ENCODE measurements at places on chromosomes 13 and 19.

DNA sequence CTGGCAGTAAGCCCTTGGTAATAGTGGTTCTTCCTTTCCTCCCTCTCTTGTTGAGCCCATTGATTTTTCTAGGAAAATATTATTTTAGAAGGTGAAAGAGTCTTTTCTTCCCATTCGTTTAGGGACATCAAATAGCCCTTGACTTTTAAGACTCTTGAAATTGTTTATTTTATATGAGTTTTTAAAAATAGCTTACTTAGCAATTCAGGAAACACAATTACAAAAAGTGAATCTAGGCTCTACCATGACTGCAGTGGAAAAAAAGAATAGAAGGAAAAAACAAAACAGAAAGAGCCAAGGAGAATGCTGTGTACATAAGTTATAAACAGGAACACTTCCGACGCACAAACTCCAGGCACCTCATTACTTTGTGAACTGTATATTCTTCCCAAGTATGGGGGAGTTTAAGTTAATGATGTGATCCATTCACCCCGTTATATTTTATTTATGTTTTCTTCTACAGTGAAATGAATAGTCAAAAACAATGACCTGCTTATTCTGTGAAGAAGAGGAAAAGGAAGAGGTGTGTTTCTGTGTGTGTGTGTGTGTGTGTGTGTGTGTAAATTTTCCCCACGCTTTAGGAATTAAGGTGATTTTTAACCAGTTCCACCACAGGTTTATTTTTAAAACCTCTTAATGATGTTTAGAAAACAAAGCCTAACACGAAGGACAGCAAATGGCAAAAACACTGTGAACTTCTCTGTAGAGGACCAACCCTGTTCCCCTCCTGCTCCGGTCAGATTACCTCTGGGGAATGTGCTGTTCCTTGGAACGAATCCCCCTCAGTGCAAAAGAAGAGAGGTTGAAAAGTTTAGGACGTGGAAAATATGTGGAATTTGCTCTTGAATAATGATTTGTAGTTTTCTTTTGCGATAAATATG lies 266.3 kb downstream of the KLF5 start:
- DNase-seq: no peak

DNA sequence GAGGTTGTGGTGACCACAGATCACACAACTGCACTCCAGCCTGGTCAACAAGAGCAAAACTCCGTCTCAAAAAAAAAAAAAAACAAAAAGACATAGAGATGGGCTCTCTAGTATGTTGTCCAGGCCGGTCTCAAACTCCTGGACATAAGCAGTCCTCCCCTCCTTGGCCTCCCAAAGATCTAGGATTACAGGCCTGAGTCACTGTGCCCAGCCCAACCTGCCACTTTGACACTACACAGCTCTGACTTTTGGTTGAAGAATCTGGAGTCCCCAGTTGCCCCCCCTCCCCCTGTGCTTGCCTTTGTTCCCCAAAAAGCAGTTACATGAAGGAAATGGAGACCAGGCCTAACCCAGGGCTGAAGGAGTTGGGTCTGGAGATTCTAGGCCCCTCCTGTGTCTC lies 12.9 kb downstream of the CARM1 start:
- no peak for DNase-seq

DNA sequence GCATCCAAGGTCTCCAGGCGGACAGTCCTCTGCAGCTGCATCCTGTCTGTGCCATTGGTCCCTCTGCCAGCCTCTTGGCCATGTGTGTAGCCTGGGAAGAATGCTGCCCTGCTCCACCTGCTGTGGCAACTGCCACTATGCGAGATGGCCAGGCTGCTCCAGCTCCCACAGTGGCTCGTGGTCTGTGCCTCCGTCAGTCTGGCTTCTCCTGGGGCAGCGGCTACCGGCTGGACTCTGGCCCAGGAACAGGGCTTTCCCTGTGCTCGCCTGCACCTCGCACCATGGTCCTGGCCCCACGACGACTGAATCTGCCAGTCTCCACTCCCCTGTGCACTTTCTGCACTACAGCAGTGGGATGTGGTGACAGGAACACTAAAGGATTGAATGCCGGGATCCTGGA lies 26.7 kb upstream of the FFAR2 start:
- DNase-seq: no peak

GRCh38 chr19:35117116-35117515 lies 1.5 kb downstream of the FXYD3 start:
- DNase-seq: no peak

DNA sequence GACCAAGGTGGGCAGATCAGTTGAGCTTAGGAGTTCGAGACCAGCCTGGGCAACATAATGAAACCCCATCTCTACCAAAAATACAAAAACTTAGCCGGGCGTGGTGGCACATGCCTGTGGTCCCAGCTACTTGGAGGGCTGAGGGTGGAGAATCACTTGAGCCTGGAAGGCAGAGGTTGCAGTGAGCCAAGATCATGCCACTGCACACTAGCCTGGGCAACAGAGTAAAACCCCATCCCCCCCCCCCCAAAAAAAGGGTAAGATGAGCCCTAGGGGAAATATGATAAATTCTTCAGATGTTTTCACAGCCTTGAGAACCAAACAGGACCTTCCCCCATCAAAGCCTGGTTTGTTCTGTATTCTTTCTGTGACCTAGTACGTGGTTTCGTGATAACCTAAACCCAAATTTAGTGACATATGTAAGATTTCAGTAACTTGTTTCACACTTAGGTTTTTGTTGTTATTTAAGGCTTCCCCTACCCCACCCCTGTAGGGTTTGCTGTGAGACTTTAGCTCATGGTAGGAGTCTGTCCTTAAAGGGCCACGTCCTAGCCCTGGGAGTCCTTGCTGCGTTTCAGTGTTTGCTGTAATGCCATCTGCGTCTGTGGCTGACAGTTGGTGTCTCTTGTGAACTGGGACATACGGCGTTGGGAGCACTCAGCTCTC lies 49.6 kb downstream of the MYO9B start:
- DNase-seq: no peak

GRCh38 chr13:42649141-42649540 lies 75.2 kb downstream of the TNFSF11 start:
- DNase-seq: no peak

GRCh38 chr19:54426291-54426931 lies 11.1 kb downstream of the TTYH1 start:
- no peak for DNase-seq

- peak; percentile 25 for DNase-seq
These were observed 13.6 kb downstream of the C19orf25 start for GRCh38 chr19:1465191-1466016.

GRCh38 chr19:1540365-1540925 lies 16.6 kb downstream of the PLK5 start:
- no peak for DNase-seq

- DNase-seq: no peak
These were observed 476.8 kb downstream of the DIAPH3 start for GRCh38 chr13:59686798-59687394.

GRCh38 chr19:7637374-7638256 lies 705 bp downstream of the STXBP2 start:
- DNase-seq: peak; percentile 83

- DNase-seq: no peak
These were observed 1233.2 kb downstream of the OLFM4 start for GRCh38 chr13:54261856-54262255.

DNA sequence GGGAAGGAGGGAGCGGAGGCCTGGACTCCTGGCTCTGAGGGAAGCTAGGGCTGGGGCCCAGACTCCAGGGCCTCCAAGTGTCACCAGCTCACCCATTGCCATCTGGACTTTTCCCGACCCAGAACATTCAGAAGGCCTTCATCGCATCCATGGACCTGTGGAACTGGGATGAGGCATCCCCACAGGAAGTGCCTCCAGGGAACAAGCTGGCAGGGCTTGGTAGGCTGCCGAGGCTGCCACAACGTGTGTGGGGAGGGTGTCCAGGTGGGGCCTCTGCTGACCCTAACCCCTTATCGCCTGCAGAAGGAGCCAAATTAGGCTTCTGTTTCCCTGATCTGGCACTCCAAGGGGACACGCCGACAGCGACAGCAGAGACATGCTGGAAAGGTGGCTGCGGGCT lies 767 bp downstream of the ETV2 start:
- no peak for DNase-seq

GRCh38 chr19:48351341-48351752 lies 12.4 kb downstream of the TMEM143 start:
- DNase-seq: peak; percentile 77

- DNase-seq: peak; percentile 13
These were observed 20.9 kb downstream of the COG6 start for GRCh38 chr13:39676315-39676876.

DNA sequence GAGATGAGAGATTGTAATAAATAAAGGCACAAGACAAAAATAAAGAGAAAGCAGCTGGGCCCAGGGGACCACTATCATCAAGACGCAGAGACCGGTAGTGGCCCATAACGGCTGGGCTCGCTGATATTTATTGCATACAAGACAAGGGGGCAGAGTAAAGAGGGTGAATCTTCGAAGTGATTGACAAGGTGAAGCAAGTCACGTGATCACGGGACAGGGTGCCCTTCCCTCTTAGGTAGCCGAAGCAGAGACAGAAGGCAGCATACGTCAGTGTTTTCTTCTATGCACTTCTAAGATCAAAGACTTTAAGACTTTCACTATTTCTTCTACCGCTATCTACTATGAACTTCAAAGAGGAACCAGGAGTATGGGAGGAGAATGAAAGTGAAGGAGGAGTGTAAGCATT lies 4.6 kb upstream of the PRKCG start:
- DNase-seq: no peak

DNA sequence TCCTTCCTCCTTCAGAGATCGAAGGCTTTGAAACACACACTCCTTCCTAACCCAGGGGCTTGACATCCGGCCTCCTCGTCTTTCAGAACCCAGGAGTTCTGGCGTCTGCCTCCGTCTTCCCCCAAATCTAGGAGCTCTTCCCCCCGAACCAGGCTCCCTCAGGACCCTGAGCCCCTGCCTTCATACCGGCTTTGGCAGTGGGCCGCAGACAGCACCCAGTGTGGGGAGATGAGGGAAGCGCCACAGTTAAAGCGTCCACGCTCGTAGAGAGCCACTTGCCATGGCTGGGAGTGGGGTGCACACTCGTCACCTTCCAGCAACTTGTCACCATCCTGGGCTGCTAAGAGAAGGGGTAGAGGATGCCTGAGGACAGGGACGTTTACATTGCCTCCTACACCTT lies 3.9 kb upstream of the KLK1 start:
- DNase-seq: no peak

DNA sequence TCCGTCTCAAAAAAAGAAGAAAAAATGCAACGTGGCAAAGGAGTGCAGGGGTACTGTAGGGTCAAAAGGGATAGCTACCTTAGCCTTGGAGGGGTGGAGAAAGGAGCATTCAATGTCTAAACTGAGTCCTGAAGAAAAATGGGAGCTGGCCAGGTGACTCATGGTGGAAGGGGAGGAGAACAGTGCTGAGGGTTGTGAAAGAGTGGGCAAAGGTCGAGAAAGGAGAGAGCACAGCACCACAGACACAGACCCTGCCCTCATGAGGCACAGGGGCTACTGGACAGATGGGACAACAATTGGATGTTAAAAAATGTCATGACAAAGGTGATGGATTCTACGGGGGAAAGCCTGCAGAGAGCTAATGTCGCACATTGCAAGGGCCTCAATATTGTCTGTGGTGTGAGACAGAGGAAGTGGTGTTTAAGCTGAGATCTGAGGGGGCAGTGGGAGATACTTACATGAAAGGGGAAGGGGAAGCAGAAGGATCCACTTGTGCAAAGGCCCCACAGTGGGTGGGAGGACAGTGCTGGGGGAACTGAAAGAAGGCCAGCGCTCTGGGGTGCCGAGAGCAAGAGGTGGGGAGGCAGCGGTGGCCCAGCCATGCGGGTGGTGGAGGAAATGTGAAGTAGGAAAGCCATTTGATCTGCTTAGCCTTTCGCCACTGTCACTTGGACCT lies 42.9 kb upstream of the URAD start:
- peak; percentile 95 for DNase-seq

GRCh38 chr19:55546011-55546410 lies 668 bp upstream of the SBK3 start:
- no peak for DNase-seq

GRCh38 chr13:42875475-42876269 lies 94.3 kb downstream of the FAM216B start:
- no peak for DNase-seq

DNA sequence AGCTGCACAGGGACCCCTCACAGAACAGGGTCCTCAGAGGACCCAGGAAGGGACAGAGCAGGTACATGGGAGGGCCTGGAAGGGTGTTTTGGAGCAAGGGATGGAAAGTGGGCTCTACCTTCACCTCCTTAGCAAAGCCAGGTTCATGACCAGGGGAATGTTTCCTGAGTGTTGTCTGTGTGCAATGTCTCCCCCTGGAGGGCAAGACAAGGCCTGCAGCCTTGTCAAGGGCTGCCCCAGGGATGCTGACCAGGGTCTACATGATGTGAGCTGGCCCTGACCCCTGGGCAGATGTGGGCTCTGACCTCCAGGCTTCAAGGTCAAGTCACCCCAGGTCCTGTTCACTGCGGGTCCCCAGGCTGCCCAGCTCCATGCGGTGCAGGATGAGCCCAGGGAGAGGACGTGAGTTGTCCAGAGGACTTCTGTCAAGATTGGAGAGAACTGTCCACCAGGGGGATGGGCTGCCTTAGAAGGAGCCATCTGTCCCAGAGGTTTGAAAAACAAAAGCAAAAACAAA lies 1.0 kb upstream of the CEACAM1 start:
- peak; percentile 67 for DNase-seq

GRCh38 chr19:33830264-33830663 lies 33.6 kb downstream of the KCTD15 start:
- DNase-seq: no peak

DNA sequence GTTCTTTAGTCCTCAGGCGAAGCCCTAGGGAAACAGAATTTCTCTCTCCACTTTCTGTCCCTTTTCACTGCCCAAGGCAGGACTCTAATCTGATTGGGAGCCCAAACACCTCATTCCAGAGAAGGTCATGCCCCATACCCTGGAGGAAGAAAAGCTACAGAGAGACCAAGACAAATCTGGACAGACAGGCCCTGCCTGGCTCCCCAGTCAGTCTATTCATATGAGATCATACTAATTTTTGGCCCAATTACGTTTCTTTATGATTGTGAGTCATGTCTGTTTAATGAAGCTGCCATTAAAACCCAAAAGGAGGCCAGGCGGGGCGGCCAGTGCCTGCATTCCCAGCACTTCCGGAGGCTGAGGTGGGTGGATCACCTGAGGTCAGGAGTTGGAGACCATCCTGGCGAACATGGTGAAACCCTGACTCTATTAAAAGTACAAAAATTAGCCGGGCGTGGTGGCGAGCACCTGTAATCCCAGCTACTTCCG lies 3.3 kb upstream of the AP3D1 start:
- DNase-seq: no peak
